ENCODE measurements at places on chromosomes 2 and 18.

DNA sequence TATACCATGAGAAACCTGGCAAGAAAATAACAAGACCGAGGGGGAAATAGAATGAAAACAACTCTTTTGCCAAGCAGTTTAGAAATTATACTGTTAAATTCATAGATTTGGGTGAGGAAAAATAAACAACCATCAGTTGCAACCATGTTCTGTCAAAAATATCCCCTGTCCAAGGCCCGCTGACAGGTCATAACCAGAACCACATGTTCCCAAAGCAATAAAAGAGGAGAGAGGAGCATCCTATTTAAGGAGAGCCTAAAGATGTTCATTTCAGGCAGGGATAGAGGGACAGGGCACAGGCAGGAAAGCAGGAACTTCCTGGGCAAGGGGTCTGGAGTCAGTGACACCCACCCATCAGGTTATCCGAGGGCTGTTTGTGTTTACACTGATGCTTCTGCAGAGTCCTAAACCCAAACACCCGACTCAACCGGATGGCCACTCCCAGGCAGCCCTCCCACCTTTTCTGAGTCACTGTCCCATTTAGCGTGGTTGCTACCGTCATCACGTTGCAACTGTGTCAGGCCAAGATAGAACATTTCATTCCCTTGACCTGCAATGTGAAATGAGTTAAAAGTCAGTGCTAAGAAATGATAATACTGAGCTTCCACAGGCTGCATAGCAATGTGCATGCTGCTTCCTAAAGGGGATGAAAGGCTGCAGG, 468.3 kb upstream of the RAB12 start:
- no peak for DNase-seq

GRCh38 chr2:241994086-241994485, 124.6 kb downstream of the RTP5 start:
- no peak for DNase-seq

- no peak for DNase-seq
Measured at GRCh38 chr2:134127496-134127895, 126.4 kb upstream of the MGAT5 start.

DNA sequence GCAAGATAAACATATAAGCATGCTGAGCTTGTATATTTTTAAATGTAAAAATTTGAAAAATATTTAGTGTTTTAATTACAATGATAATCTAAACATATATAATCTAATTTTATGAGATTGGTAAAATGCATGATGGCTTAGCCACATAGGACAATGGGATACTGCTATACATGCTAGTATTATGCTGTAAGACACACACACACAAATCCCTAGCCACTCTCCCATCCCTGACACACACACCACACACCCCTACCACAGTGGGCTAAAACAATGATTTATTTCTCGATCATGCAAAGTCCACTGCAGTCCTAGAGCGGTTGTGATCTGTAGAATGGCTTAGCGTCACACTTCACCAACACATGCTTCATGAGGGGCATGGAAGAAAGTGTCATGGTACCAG, 36.3 kb upstream of the AP1S3 start:
- DNase-seq, result no peak

DNA sequence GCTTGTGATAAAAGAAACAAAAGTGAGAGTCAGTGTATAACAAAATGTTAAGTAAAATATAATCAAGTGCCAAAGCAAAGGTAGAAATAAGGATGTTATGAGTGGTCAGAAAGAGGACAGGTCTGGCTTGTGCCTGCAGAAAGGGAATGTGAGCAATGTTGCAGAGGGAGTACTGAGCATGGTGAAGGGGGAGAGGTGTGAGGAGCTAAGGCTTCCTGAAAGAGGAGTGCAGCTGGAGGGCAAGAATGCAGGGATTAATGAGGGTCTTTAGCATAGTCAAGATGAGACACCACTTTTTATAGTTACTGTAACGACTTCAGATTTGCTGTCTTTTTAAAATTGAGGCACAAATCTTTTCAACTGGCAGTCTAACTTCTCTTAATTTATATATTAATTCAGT, 22.0 kb upstream of the FIGN start:
- no peak for DNase-seq

DNA sequence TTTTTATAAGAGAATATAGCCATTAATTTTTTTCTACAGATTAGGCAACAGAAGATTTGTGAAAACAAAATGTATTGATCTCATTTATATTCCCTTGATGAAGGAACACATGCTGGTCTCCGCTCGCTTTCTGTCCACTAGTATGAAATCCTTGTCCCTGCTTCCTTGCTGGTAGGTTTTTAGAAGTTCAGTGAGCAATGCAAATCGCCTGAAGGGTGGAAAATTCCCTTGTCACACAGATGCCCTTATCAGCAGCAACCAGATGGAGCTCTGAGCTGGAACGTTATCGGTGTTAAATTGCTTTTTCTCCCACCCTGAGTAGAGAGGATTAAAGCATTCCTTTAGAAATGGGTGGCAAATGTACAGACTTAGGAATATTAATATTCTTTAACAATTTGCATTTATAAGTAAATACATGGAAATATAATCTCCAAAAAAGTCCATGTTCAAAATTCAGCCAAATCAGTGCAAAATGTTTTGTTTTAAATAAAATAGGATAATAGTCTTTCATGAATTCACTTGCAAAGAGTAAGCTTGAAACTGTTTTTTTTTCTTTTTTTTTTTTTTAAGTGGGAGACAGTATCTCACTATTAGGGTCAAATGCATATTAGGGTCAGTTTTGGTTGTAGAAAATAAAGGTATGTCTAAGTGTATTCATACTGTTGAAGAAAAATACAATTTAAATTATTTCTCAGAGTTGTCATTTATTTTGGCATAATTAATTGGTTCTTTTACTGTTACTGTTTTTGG, 164.0 kb upstream of the MYO3B start:
- DNase-seq, result peak; percentile 96

DNA sequence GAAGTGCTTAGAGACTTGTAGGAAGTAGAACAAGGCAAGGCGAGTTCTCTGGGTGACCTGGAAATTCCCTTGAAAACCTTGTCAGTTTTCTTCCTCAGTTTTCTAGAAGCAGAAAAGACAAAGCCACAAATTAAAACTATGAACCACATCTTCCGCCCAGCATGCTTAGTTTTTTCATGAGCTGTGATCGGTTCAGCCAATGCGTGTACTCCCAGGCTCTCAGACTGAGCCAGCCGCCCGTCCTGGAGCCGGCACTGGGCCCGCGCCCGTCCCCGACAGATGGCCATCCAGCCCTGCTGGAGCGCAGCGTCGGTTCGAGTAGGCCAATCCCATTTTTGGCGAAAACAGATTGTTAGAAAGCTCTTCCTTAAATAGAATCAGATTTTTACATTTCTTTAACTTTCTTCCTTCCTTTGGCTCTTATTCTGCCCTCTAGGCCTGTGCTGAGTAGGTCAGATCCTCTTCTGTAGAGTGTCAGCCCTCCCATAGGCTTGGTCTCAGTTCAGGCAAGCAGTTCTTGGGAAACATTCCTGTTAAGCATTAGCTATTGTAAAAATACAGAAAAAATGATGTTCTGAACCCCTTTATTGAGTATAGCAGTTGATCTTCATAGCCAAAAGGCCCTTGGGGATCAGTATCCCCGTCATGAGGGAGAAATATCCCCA, 112.5 kb downstream of the NCK2 start:
- no peak for DNase-seq

DNA sequence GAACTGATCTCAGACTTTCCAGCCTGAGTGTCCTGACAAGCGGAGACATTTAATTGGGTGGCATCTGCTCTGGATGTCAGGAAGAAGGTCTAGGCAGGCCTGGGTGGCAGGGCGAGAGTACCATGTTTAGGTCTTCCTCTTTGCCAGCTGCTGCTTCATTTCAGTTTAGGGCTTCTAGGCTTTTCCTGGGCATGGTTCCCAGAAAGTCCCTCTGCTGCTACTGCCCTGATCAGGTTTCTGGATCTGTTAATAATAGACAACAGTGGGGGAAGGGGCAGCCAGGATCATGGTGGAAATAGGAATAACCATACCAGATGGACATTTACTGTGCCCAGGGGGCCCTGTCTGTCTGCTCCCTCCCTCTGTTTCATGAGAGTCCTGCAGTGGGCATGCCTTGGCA, 2.3 kb upstream of the PLCD4 start:
- no peak for DNase-seq

DNA sequence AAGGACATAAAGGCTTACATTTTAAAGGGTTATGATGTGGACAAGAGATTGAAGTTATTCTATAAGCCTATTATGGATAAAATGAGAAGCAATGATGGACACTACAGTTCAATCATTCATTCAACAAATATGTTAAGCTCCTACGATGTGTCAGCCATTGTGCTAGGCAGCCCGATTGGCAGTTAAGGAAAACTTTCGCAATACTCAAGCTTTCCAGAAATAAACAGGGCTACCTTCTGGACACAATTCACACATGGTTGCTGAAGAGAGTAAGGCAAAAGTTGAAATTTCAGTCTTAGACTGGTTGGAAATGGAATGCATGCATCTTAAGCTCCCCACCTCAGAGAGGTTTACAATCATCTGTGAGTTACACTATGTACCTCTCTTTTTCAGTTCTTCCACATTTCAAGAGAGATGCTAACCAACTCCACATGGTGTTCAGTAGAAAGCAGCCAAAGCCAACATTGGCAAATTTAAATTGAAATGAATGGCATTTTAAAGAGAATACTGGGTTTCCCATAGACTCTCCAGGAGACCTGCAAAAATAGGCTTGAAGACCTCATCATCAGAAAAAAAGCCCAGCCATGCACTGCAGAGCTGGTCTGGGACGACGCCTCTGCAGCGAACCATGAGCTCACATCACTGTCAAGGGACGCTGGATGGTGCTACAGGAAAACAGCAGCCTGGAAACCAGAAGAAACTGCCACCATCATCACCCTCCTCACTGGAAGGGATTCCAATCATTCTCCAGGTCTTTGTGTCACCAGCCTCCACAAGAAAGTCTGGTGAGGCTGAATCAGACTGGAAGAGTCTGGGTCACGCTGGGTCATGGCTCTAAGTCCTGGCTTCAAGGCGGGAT, 276.3 kb downstream of the AFF3 start:
- DNase-seq, result no peak

DNA sequence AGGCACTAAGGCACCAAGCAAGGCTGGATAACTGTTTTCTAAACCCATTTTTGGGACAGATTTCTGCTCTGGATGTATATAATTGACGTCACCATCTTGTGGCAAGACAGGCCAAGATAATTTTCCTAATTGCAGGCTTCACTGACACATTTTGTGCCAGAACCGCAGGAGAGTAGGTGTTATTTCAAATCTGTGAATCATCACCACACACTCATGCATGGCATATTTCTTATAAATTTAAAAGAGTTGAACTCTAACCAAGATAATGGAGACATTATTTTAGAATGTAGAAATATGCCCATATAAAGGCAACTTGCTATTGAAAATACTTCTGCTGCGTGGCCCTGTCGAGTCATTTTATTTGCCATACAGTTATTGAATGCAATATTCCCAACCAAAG, 68.3 kb upstream of the ACYP2 start:
- no peak for DNase-seq

DNA sequence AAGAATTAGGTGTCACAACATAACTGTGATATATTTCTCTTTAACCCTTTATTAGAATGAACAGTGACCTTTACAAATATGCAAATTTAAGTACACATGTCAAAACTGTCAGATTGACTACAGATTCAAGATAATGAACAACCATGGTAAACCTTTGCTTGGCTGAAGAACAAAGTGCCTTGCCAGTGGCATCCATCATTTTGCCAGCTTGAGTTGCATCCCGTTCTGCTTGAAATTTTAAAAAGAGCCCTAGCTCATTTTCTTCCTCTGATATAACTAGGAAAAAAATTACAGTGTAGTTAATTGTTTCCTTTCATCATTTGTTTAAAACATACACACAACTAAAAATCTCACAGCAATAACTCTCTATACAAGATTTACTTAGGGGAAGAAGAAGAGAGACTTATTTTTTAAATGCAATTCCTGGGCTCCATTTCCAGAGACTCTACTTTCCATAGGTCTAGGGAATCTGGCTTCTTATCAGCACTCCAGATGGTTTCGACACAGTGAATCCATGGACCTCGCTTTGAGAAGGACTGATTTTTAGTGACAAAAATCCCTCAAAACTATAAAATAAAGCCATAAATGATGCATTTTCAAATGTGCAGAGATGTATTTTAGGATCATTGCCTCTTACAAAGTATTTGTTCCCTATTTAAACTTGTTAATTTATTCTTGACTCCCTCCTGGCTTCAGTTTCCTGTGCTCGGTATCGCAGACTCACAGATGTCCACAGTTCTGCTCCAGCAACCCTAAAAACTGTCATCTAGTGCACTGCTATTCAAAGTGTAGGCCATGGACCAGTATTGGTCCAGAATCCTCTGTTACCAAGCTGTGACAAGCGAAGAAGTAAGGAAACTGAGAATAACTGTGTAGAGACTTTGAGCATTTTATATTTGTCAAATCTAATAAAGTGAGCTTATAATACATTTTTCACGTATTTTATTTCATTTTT, 50.1 kb downstream of the ICA1L start:
- no peak for DNase-seq

DNA sequence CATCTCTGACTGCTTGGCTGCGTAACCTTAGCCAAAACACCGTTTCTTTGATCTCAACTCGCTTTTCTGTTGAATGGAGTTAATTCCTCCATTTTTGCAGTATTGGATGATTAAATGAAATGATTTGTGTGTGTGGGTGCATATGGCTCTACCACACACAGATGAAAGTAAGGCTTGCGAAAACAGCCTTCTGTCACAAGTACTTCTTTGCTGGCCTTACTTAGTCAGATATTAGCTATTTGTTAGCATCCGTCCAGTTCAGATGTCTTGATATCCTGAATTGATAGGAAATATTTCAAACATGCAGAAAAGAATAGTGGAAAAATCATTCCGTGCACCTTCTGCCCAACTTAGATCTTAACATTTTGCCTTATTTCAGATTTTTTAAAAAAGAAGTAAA, 21.8 kb downstream of the NCOA1 start:
- no peak for DNase-seq

DNA sequence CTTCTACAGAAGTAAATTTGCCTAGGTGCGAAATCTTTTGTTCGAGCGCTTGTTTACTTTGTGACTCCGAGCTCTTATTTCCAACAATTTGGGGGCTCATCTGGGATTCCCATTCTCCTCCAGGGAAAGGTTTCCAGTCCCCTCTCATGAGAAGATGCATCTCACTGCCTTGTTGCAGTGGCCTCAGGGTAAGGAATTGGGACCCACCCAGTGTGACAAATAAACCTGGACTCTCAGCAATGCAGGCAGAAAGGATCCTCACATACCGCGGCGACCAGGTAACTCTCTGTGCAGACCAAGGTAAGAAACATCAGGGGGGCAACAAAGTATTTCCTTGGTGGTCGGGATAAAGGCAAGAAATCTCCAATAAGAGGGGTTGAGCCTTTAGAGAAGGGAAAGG, 1169.3 kb downstream of the DSC3 start:
- DNase-seq, result no peak

DNA sequence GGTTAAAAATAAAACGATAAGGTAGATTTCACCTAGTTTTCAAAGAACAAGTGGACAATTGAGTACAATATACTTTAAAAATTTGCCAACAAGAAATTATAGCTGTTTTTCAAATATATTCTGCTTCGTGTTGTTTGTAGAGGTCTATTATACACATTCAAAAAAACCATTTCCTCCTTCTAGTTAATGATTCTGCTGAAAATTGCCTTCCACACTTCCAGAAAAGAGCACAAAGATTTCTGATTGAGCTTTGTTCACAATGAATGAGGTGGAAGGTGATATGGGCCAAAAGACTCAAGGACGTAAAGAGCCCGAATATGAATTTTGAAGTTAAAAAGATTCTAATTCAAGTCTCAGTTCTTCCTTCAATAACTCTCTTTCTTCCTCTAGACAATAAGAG, 277.0 kb upstream of the SESTD1 start:
- DNase-seq, result no peak

Data from OCI-M1 (cell line).